ENCODE measurements at places on chromosomes 12 and 14.

- DNase-seq, result no peak
These were observed 44.7 kb downstream of the TMEM117 start for GRCh38 chr12:43880547-43880946.

DNA sequence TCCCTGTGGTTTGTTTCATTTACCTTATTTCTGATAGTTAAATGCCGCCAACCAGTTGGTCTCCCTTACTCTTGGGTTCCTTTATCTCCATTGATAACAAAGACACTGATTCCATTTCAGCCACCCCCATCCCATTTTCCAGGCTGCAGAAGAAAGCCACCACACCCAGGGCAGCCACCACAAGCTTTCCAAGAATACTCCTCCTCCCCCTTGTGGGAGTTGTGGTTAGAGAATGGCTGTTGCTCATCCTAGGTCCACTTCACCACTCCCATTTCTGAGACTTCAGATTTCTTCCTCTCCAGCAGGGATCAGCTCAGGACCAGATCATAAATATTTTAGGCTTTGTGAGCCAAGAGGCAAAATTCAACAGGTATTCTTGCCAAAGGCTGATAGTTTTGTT lies 73.9 kb downstream of the ANO4 start:
- DNase-seq, result no peak

GRCh38 chr14:74391479-74391878 lies 34.5 kb downstream of the SYNDIG1L start:
- no peak for DNase-seq

DNA sequence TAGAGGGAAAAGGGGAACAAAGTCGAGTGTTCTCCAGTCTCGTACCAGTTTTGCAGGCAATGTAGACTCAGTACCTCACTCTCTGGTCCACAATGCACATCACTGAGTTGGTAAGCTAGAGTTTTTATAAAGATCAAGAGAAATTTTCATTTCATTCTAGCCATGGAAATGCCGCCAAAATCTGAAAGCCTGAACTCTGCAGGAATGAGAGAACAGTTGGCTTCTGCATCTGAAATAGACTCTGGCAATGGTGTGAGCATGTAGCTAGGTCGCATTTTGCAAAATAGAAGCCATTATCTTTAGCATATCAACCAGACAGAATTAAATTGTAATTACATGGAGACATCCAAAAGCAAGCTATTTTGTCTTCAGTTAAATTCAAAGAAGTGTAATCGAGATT lies 381.0 kb downstream of the NOVA1 start:
- no peak for DNase-seq

GRCh38 chr14:61523751-61524150 lies 171.6 kb upstream of the HIF1A start:
- no peak for DNase-seq

DNA sequence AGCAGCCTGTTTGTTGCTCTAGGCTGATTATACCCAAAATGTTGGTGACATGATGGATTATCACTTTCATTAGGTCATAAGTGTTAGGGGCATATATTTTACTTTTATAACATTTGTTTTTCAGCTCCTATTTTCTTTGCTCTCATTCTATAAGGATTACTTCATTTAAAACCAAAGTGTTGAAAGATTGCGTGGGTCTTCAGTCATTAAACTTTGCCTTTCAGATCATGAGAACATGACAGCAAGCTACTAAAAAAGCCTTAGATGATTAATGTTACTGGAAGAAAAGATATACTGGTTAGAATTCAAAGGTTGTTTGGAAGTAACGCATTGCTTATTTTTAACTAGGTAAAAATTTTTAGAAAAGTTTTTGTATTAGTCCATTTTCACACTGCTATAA lies 156.8 kb downstream of the ERC1 start:
- DNase-seq, result no peak

- no peak for DNase-seq
These were observed 6.2 kb upstream of the SLC7A7 start for GRCh38 chr14:22821193-22822015.

DNA sequence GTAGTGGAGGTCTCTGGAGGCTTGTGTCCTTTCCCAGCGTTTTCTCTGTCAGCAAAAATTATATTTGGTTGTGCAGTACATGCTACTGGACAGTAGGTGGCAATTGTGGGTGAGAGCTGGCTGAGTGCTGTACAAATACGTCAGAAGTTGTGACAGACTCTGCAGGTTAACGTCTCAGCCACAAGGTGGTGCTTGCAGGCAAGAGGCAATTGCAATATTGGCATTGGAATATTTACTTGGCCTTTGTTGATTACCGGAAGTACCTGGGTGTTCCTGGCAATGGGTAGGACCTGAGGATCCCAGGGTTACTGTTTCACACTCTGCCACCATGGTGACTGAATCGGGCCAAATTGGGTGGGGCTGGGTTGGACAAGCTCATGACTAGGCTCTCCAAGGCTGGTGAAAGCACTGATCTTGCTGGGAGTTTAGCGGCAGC lies 333.9 kb upstream of the LMO3 start:
- no peak for DNase-seq

DNA sequence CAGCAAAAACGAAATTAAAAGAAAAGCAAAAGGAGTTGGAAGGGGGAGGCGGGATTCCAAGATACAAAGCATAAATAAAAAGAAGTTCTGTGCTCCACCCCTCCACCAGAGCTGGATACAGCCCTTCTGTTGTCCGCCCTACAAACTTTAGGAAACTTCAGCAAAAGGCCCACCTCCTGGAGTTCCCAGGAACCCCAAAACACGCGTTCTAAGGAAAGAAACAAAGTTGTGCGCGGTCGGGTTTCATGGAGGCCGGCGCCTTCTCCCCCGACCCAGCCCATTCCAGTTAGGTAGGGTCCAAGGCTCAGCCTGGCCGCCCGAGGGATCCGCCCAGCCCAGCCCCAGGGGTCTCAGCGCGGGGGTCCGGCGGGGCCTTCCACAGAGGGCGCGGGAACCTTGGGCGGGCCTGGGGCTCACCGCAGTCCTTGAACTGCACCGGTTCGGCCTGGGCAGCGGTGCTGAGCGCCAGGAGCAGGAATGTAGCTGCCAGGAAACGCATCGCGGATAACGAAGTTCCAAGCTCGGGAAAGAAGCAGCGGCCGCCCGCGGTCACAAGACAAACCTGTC lies at the start of gene NPC2:
Gene NPC2 (minus strand): TSS at position 530 of the 567 bp plus-strand sequence. CDS start 31 bp downstream, at position 499.
- no peak for DNase-seq

DNA sequence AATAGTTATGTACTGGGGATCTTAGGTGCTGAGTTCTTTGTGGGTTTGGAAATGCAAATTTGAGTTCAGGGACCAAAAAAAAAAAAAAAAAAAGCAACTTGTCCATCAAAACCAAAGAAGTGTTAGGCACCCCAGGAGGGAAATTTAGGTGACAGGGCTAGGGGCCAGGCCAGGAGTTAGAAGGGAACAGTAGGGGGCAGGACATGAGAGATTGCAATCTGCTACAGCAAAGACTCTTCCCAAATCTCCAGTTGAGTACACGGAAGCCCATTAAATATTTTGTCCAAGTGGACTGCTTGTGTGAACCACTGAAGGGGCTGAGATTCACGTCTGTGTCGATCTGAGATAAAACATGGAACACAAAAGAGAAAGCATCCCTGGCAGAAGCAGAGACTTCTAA lies 52.8 kb downstream of the TSPAN19 start:
- no peak for DNase-seq

DNA sequence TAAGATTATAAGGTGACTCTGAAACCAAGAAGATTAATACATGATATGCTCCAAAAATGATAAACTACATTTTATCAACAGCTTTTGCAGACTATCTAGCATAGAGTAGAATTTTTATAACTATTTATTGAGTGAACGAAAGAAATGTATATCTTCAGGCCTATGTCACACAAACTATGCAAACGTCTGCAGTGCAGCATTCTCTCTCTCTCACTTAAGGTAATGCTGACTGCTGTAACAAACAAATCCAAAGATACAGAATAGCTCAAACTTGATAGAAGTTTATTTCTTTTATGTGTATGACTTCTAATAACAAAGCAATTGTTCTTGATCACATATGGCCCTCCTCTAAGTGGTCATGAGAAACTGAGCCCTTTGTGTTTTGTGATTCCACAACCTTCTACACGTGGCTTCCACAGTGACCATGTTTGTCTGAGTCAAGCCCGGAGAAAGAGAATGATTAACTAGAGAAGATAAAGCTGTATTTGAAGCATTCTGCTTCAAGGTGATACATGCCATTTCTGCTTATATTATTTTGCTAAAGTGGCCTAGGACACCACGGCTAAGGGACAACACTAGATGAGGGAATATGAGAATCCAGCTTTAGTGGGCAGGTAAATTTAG lies 1352.7 kb upstream of the TMEM132C start:
- DNase-seq, result no peak

DNA sequence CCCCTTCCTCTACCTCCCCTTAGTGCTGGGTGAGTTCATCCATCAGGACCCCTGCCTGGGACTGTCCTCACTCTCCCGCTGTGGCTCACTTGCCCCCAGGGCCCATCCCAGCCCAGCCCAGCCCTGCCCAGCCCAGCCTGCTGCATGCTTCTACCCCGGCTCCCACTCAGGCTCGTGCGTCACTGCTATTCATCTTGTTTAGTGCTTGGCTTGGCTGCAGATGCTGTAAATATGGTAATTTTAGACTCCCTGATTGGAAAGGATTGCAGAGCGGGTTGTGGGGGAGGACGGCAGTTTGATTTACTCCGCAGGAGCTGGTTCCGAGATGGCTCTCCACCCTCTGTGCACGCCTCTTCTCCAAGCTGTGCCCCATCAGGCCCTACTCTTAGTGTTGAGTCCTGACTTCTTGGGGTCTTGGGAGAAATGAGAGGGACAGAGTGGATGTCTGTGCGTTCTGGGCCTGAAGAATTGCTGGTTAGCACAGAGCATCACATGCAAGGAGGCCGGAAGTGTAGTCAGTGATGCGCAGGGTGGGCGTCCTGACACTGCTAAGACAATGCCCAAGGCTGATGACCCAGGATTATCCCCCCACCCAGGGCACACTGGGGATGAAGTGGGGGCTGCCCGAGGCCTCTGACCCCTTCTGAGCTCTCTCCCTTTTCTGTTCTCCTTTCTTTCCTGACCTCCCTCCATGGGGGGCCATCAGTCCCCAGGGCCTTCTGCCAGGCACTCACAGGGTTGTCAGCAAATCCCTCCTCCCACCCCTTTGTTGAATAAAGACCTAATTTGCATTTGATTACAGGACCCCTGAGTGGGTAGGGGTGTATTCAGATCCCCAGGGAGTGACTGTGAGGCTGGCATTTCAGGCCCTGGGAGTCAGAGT lies 244.4 kb downstream of the ZFP36L1 start:
- DNase-seq, result peak; percentile 89

GRCh38 chr12:122830517-122831214 lies 4.6 kb upstream of the HIP1R start:
- no peak for DNase-seq

GRCh38 chr14:89196545-89196944 lies 220.5 kb downstream of the FOXN3 start:
- DNase-seq, result no peak

- no peak for DNase-seq
These were observed 53.0 kb downstream of the TBC1D30 start for GRCh38 chr12:64877363-64878004.

DNA sequence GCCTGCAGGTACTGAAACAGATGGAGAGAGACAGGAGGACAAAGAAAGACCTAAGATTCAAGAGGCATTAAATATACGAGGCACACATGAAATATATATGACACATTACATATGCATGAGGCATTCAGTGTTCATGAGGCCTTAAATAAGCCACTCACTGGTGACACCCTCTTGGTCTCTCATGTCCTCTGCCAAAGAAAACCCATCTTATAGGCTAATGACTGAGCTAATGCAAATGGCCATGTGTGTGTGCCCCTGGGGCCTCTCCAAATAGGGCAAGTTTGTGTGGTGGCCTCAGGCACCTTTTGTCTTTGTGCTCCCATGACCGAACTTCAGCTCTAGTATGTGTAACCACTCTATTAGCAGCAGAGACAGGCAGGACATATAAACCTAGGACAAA lies 18.8 kb downstream of the COQ6 start:
- DNase-seq, result no peak

- DNase-seq, result no peak
These were observed 261.2 kb downstream of the EGLN3 start for GRCh38 chr14:33689680-33690079.

DNA sequence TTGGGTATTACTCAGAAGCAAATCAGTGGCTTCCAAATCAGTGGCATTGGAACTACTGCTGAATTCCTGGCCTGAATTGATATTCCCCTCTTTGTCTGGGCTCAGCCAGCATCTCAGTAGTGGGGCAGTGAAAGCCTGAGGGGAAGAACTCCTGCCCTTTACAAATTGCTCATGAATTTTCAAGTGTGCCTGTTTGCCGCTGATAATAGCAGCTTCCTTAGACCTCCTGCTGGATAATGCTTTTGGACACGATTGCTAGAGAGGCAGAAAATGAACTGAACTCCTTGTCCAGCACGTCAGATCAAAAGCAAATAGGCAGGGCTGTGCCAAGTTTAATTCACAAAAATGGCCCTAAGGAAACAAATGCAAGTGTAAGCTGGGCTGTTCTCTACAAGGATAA lies 91.3 kb upstream of the GZMB start:
- DNase-seq, result no peak

DNA sequence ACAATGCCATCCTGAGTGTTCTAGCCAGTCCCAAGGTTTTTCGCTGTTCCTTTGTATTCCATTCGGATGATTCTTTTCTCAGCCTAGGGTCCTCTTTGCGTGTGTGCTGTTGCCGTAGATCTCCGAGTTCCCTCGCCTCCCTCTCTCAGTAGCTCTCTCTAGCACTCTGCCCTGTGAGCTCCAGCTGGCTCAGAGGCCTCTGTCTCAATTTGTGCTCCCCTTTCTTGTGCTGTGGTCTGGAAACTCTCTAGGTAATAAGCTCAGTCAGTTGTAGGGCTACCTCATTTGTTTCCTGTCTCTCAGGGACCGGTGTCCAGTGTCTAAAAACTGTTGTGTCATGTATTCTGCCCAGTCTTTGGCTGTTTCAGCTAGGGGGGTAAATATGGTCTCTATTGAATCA lies 179.3 kb downstream of the PCNX1 start:
- no peak for DNase-seq

DNA sequence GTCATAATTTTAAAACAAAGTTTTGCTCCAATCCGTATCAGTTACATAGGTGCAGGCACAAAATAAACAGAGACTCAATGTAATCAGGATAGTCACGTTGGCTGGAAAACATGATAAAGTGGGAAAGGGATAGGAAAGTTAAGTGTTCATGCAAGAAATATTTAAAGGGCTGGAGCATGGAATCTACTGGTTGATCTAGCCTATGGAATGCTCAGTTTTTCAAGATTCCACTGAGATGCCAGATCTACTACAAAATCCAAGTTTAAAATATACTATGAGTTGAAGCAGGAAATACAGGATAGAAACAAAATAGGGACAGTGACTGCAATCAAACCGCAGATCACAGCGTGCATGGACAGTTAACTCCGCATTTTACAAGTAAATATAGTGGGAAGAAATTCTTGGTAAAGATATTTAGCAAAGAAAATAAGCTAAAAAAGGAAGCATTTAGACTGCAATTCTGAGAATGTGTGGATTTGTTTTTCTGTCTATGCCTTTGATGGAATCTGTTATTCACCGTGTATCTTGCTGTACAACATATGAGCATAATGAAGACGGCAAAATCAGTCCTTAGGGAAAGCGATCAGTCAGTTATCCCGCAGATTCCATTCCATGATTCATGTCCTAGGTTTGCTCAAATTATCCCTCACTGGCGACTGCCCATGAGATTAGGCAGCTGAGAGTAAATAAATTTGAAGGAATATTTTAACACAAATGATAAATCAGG lies 1044.3 kb downstream of the FLRT2 start:
- no peak for DNase-seq

- DNase-seq, result no peak
These were observed 46.0 kb upstream of the PLBD1 start for GRCh38 chr12:14613718-14614117.
